ENCODE measurements at places on chromosomes 7 and 10.

- no peak for DNase-seq
Observed at GRCh38 chr10:102313221-102313896, 68.0 kb downstream of the GBF1 start.

- no peak for DNase-seq
Observed at GRCh38 chr7:66189695-66190503, 15.2 kb upstream of the TPST1 start.

DNA sequence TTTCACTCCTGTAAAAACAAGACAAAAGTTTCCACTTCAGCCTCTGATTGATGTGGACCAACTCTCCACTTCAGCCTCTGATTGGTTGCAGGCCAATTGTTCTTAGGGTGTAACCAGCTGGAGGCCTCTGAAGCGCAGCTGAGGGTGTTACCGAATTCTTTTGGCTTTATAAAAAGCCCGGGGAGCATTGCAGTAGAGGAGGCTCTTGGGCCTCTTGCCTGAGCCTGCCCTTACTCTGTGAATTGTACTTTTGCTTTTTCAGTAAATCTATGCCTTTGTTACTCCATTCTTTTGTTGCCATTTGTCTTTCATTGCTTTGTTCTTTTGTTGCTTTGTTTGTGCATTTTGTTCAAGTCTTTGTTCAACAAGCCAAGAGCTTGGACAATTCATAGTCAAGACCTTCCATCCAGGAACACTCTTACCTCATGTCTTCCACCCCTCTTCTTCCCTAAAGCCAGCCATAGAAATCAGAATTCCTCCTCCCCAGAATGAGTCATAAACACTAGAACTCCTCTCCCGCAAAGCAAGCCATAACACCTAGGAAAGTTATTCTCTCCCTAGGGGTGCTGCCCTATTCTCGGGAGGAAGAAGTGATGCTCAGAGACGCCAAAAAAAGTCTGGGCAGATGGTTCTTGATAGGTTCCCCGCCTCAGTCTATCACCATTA is 53.5 kb upstream of the ARMC3 start:
- DNase-seq, result no peak

DNA sequence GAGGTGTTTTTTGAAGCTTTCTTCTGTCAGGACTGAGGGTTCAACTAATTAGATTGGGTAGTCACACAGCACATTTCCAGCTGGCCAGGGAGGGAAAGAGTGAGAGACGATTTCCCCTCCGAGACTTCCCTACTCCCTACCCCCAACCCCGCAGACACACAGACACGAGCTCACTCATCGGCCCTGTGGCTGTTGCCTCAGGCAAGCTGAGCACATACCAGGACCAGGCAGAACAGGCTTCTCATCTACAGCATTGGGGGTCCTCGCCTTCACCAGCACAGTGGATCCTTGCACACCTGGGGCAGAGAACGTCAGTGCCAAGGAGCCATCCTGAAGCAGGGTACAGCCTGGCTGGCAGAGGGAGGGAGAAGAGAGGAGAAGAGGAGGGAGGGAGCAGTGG is 144.1 kb downstream of the TMEM178B start:
- DNase-seq, result no peak

DNA sequence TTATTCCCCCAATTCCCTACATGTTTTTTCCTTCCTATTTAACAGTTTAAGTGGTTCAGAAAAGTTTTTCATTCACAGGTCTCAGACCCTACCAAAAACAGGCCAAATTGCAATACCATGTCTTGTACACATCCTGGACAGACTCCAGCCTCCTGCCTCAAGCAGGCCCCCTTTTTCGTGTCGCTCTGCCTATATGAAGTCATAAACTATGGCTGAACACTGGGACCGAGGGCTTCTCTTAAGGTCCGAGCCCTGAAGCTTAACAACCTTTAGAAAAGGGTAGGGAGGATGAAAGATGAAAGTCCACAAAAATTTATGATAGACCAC is 1.4 kb downstream of the FBXW4 start:
- DNase-seq, result no peak

DNA sequence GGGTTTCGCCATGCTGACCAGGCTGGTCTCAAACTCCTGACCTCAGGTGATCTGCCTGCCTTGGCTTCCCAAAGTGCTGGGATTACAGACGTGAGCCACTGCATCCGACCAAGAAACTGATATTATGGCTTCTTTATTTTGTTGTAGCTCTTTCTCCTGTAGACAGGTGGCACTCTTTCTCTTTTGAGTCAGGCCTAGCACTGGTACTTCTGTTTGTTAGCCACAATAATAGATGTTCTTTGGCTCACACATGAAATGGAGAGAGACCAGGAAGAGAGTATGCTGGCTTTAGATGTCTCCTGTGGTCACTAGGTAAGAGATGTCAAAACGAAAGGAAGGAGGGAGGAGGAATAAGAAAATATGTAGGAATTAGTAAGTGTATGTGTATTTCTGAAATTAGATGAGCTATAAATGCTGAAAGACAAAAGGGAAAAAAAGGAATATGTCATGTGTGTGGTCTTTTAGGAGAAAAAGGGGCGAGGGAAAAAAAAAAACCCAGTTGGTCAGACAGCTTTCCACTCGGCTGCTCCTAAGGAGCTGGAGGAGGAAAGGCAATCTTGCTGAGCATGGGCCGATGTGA is 78.7 kb downstream of the CLEC2L start:
- no peak for DNase-seq

DNA sequence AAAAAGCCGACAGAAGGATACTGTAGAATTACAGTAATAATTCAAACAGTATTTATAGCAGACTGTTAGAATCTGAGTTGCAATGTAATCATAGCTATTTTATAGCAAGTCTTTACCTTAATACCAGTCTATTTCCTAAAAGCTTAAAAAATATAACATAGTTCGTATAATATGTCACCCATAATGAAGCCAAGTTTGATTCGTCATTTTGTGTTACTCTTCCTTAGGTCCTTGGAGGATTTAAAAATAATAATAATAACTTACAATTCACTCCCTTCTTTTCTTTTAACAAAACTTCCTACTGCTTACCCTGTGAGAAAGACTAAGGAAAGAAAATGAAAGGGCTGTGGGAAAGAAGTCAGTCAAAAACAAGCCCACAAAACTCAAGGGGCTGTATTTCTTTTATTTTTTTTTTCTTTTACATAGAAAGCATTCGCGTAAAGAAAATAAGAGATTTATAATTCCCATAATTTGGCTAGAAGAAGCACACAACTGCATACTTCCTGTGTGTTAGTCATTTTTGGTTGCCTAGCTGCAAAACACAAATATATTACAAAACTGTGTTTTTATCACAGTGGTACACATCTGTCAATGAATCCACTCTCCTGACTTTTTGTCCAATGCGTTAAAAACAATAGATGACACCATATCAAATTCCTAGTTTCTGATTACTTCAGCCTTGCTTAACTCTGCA is 187.2 kb upstream of the CELF2 start:
- no peak for DNase-seq

- DNase-seq, result no peak
Observed at GRCh38 chr7:144786522-144786921, 49.3 kb downstream of the TPK1 start.

DNA sequence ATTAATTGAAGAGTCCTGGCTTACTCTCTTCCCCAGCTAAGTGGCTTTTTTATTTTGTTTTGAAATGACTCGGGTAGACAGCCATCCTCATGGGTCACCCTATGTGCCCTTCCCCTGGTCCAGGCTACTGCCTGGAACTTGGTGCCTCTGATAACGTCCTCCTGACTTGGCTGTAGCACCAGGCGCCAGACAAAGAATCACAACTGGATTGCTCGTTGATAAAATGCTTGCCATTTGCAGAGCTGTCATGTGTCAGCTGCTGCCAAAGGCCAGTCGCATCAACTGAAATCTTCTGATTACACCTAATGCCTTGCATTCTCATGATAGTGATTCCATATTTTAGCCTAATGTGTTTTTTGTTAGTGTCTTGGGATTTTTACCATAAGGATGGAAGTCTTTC is 27.4 kb upstream of the ABLIM1 start:
- DNase-seq, result no peak

- no peak for DNase-seq
Observed at GRCh38 chr7:66974986-66975590, 20.3 kb downstream of the SBDS start.

DNA sequence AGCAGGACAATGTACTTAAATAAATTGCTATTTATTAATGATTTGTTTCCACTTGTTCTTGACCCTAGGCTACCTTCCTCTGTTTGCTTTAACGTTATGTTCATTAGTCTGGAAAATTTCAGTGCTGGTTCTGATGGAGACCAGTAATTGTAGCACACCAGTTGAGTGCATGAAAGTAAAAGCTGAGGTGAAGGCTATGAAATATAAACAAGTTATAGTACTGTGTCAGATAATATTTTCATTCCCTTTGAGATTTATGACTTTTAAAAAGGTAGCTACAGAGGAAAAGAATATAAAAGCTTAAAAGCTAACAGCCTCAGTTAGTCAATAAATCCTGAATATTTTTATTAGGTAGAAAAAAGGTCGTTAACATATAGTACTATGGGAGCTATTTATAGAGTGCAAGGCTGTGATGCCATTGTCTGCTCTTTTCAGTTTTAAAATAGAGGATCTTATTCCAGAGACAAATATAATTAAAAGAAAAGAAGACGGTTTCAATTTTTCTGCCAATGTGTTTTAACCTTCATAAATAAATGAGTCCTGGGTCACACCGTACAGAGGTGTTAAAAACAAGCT is 351.8 kb upstream of the ETV1 start:
- DNase-seq, result no peak
